Aorta (tissue), 5 donors: ENCODE measurements at places on chromosomes 3 and 15. TPM values are rescaled to one million over a fixed set of nuclear protein-coding genes. Genes with fewer than 3 reads are reported as not detected.

- no peak for DNase-seq
Measured at GRCh38 chr3:94362393-94362792, 299.5 kb downstream of the NSUN3 start.

GRCh38 chr3:69649120-69650065, 89.9 kb upstream of the MITF start:
- DNase-seq: no peak

Gene HGD
- total RNA-seq: not detected

- peak; percentile 60 for DNase-seq
Measured at GRCh38 chr3:184727357-184728009, 15.6 kb upstream of the MAGEF1 start.

DNA sequence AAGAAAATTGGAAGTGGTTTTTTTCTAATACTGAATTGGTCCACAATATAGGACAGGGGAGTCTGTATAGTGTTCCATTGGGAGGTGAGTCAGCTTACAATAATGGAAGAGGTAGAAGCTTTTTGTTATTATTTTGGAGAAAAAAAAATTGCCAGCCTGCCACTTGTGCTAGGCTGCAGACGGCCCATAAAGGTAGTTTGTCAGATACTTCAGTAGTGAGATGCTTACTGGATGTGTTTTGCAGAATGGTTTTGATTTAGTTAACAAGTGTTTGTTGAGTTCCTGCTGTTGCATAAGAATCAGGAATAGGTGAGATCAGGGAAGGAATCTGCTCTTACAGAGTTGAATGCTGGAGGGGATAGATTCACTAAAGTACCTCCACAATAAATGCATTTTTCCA, 1.0 kb downstream of the DTWD1 start:
- DNase-seq: no peak

DNA sequence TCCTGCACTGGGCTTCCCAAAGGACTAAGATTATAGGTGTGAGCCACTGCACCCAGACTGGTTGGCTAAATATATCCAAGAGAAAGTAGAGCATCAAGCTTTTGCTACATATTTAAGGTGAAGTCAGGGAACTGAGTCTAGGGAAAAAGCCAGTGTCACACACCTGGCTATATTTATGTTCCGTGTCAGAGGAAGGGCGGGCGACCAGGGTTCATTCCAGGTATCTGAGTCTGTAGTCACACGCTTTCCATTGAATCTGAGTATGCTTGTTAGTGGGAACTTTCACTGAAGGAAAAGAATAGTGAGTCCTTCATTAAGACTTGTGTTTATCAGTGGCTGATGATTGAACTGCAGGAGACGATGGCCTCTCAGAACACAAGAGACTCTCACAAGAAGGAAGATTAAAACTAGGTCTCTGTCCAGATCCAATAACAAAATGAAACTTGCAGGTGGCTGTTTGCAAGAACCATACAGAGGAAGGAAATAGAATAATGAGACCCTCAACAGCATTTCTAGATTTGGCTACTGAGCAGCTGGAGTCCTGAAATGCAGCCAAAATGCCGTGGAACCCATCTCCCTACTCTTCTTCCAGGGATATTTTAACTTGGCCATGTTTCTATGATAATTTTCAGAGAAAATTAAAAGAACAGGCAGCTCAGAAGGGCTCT, 276.3 kb downstream of the THSD4 start:
- DNase-seq: no peak
